ENCODE measurements at places on chromosomes 1 and 21. TPM values are rescaled to one million over a fixed set of nuclear protein-coding genes. Genes with fewer than 3 reads are reported as not detected.
A peak's percentile ranks its signal among the peaks of the same experiment; 100 is the strongest.

GRCh38 chr1:229218612-229219025, 52.3 kb upstream of the RAB4A start:
- DNase-seq: no peak

GRCh38 chr1:157310401-157310800, 172.2 kb upstream of the ETV3 start:
- no peak for DNase-seq

DNA sequence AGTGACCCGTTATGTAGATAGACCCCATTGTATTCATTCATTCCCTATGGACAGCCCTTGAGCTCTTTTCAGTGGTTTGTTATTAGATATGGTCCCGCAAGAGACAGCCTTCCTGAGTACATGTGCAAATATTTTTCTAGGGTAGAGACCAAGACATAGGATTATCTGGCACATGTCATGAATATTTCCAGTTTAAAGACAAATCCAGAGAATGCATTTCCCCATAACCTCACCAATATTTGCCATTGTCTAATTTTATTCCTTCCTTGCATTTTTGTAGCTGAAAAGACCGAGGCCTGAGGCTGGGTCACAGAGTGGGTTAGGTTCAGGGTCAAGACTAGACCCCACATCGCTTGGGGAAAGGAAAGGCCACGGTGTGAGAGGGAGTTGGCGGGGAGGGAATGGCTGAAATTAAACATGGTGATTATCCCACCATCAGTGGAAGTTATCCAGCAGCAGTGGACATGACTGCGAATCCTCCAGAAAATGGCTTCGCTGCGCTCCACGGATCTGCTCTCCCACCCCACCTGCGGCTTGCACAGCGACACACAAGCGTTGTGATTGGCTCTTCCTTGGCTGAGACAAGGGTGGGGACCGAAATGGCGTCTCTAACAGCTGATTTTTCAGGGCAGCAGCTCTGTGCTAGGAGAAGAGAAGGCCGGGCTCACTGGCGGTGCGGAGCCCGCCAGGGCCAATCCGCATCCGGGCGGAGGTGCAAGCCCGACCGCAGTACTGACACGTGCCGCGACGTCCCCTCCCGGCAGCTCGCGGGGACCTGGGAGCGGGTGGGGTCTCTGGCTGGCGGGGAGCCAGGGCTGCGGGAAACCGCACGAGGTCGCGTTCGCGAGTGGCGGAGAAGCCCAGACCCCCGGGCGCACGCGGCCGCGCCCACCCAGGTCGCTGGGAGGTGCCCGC, 16.1 kb upstream of the STMN1 start:
- DNase-seq: peak; percentile 27

DNA sequence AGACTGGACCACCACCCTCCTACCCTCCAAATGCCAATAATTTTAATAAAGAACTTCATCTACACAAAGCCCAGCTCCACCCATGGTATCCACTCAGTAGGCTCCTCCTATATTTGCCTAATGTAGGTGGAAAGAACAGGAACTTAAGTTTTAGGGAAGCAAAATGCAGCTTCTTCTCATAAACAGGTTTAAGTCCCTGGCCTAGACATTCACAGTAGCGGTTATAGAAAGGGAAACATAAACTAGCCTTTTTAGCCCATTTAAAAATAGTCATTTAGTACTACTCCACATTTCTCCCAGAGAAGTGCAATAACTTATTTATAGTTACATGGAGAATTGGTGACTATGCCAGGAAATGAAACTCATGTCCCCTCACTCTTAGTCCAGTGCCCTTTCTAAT, 56.6 kb upstream of the CPLANE2 start:
- DNase-seq: no peak

DNA sequence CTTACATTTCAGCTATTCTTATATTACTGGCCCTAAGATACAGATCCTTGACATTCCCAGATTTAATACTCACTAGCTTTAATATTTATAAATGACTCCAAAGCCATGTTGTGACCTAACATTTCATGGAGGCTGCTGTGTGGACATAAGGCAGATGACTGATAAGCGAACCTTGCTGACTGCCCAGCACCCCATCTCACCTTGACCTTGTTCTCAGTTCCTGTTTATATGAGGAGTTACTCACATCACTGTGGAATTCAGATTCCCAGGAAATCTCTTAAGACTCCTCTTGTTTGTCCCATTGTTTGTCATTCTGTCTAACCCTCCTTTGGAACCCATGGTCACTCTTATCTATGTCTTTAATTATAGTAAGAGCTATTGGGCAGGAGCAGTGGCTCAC, 21.9 kb downstream of the RAB3B start:
- no peak for DNase-seq

Gene OR10Z1
- not detected for total RNA-seq

Gene CYP4A11
- total RNA-seq: not detected

Gene C1orf141
- not detected for total RNA-seq

Gene NID1
- 40.4 TPM for total RNA-seq

Gene HCRTR1
- 0.44 TPM for total RNA-seq

- DNase-seq: no peak
Observed at GRCh38 chr21:29418813-29419212, 120.1 kb downstream of the BACH1 start.

Gene SPRR2G
- total RNA-seq: not detected
